Activated gamma-delta T cell (primary cell): ENCODE measurements at places on chromosomes 3 and 15.

- no peak for DNase-seq
Measured at GRCh38 chr15:39411102-39411989, 169.5 kb upstream of the THBS1 start.

GRCh38 chr3:147416931-147417330, 7.8 kb downstream of the ZIC1 start:
- no peak for DNase-seq

DNA sequence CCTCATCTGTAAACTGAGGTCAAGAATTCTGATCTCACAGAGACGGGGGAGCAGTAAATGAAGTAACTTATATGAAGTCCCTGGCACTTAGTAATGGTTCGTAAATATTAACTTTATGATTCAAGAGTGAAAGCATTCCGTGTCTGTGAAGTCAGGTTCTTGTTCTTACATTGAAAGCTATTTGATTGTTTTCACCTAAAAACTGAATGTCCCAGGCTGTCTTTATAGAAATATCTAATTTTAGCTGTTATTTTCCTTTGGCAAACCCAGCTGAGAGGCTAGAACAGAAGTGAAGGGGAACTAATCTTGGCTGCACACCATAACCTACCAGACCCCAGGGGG, 84.5 kb downstream of the CHSY1 start:
- DNase-seq: no peak

GRCh38 chr3:171690281-171690680, 120.0 kb downstream of the PLD1 start:
- no peak for DNase-seq

DNA sequence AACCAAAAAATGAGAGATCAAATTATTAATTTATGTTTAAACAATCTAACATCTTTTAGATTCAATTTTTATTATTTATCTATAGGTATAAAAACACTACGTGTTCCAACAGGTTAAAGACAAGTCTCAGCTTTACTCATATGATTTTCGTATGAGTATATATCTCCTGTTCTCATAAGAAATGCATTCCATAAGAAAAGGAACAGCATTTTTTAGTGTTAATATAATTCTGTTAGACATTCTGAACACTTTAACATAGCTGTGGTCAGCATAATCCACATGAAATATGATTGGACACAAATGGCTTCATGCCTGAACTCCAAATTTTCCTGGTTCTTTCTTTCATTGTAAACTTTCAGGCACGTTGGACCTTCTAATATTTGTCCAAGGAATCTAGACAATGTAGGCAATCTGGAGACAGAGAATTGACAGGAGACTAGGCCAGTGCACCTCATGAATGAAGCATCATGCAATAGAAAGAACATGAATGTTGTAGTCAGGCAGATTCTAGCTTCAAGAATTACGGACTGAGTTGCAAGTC, 1122.0 kb upstream of the ALCAM start:
- no peak for DNase-seq

GRCh38 chr15:55267401-55268175, 22.0 kb downstream of the RAB27A start:
- peak; percentile 26 for DNase-seq

DNA sequence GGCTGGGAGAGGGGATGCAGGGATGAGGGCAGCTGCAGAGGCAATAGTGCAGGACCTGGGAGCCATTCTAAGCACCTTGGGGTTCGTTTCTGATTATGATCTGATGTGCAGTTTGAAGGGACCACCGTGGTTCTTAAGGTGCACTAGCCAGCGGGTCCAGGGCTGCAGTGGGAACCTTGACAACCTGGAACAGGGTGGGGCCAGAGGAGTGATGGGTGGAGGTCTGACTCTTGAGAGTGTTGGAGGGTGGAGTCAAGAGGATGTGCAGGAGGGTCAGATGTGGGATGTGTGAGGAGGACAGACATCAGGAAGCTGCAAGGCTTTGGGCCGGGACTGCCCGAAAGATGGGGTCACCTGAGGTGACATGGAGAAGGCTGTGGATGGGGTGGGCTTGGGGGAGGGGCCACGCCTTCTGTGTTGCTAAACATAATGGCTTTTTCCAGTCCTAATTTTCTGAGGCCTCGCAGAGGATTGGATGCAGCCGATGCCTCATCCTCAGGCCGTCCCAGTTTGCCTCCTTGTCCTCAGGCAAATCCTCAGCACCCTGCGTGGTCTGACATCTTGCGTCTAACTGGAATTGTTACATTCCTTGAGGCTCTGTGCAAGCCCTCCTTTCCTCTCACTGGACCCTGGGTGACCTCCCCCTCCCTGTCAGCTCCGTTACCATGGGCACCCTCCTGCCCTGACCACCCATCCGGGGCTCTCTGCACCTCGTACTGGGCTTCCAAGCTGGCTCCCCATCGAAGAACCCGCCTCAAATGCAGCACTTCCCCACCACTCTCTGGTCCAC, 61.4 kb upstream of the TRPM1 start:
- DNase-seq: no peak
